ENCODE measurements at places on chromosomes 5 and 9. TPM values are rescaled to one million over a fixed set of nuclear protein-coding genes. Genes with fewer than 3 reads are reported as not detected.

DNA sequence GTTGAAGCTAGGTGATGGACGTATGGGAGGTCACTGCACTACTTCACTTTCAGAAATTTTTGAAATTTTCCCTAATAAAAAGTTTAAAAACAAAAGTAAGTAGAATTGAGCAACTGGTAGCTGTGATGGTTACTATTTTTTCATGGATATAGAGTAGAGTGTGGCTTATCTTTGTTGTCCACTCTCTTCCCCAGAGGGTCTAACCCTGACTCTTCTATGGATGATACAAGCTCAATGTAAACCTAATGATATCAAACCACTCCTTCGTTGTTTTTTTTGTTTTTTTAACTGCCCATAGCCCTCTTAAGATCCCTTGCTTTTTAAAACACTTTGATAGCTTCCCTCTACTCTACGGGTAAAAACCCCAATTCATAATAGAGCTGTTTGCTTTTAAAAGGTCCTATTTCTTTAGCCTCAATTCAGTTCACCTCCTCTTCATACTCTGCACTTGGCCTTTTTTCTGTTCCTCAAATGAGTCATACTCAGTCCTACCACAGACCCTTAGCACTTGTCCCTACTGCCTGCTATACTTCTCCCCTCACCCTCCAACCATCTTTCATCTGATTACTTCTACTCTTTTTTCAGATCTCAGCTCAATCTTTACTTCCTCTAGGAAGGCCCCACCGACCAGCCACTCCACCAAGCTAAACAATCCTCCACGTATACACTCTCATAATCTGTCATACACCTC is 2.6 kb downstream of the HDAC3 start:
- DNase-seq: no peak

DNA sequence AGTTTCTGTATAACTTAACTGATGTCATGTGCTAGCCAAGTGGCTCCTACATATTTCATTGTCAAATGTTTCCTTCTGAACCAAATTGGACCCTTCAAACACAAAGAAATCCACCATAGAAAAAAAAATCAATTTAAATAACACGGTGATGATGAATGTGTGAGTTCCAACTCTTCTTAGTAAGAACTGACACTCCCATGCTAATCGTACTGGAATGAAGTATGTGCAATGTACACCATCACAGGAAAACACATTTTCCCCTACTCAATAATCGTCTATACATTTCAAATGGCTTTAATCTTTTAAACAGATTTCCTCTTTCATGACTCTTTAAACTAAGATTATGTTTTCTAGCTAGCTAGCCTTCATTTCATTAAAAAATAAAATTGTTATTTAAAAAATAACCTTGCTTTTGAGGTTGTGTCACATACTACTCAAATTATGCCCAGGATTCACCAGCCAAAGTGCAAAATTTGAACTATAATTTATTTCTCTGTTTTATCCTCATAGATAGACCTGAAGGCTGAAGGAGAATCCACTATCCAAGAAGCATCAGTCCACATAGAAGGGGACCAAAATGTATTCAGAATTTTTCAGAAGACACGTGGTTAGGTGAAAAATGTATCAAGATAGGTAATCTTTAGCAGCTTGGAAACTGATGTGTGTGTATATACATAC is 131.0 kb upstream of the ITGA1 start:
- DNase-seq: no peak

DNA sequence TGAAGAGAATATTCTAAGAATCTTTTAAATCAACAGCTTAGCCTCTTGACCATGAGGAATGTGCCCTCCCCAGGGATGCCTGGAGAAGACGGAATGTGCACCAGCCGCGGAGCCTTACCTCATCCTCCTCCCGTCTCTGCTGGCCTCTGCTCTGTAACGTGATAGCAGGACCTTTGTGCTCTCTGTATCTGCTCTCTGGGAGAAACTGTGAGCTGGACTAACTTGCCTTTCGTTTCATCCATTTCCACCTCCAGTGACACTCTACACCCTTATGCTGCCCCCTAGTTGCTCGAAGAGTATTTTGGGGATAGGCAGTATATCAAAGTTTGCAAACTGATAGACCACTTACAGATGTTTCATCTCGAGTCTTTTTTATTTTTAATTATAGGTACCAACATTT is 141.4 kb downstream of the NPR3 start:
- DNase-seq: no peak

Gene AGXT2
- total RNA-seq: not detected

Gene TIMD4
- total RNA-seq: not detected

GRCh38 chr5:150329038-150329437 is 26.3 kb upstream of the ARSI start:
- DNase-seq: no peak

Gene CTSV
- 0.94 TPM for total RNA-seq

Gene CDKN2B
- 0.16 TPM for total RNA-seq

DNA sequence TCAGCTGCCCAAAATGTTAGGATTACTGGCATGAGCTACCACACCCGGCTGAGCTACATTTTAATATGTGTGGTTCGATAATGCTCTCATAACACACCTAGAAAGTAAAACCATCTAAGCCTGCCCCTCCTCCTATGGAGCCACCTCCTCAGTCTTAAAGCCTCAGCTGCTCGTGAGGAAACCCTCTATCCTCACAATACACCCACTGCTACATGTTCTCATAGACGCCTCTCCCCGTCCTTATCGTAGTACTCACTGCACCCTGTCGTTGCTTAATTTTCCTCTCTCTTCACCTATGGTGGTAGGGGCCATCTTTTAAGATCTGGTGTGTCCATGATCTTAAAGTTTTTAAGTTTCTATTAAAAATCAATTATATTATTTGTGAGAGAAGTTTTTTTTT is 72.9 kb downstream of the RCL1 start:
- DNase-seq: no peak

Gene TPPP
- total RNA-seq: 16.2 TPM

GRCh38 chr5:75681125-75681830 is 36.0 kb downstream of the POC5 start:
- no peak for DNase-seq

DNA sequence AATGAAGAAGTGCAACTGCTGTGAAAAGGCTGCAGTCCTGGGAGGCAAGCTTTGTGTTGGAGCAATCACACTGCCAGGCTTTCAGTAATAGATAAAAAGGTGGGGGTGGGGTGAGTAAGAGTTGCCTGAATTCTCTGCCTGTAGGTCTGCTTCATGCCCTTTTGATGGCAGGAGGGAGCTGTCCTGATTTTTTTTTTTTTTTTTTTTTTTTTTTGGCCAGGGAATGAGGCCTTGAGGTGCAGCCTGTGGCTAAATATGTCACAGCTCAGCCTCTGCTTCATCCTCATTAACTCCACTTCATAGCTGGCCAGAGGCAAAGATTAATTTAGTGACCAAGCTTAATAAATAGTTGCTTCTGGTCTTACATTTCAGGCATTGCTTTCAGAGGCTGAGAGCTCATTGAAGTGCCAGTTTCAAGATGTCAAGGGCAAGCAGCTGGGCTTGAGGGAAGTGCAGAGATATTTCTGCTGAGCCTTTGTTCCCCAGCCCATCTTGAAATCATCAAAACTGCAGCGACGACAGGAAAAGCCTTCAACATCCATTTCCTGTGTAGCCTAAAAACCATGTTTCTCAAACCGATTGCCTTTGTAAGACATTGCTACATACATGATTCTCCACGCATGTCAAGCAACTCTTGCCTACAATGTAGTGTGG is 134.7 kb downstream of the MACIR start:
- no peak for DNase-seq

DNA sequence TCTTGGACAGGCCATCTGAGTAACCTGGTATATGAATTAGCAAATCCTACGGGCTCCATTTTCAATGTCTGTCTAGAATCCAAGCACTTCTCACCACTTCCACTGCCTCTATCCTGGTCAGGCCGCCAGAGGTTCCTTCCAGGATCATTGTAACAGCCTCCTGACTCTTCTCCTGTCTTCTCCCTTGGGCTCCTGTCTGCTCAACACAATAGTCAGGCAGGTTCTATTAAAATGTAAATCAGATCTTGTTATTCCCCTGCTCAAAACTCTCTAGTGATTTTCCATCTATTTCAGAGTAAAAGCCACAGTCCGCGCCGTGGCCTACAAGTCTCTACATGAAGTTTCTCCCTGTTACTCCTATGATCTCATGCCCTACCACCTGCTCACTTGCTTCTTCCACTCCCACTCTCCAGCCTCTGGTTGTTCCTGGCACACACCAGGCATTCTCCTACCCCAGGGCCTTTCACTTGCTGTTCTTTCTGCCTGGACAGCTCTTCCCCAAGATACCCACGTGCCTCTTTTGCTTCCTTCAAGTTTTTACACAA is 21.7 kb downstream of the ZNF366 start:
- DNase-seq: no peak

Data from occipital lobe (tissue), 3 donors.